Dermis blood vessel endothelial cell (primary cell): ENCODE measurements at places on chromosomes 1 and 21. TPM values are rescaled to one million over a fixed set of nuclear protein-coding genes. Genes with fewer than 3 reads are reported as not detected.

Gene CD1B
- not detected in 2 replicates for total RNA-seq

Gene CEP170
- total RNA-seq = 87.3 and 143 TPM in 2 replicates

Gene SEMA4A
- total RNA-seq = 0.68 and 0.74 TPM in 2 replicates

Gene CELA3B
- not detected in 2 replicates for total RNA-seq

Gene THEM5
- 0.17 TPM in 1 of 2 replicates, not detected in the other for total RNA-seq

Gene LMOD1
- under 0.01 TPM in 1 of 2 replicates, not detected in the other for total RNA-seq
